Hepatocyte (in vitro differentiated cells): ENCODE measurements at places on chromosomes 1 and 21. TPM values are rescaled to one million over a fixed set of nuclear protein-coding genes. Genes with fewer than 3 reads are reported as not detected.

DNA sequence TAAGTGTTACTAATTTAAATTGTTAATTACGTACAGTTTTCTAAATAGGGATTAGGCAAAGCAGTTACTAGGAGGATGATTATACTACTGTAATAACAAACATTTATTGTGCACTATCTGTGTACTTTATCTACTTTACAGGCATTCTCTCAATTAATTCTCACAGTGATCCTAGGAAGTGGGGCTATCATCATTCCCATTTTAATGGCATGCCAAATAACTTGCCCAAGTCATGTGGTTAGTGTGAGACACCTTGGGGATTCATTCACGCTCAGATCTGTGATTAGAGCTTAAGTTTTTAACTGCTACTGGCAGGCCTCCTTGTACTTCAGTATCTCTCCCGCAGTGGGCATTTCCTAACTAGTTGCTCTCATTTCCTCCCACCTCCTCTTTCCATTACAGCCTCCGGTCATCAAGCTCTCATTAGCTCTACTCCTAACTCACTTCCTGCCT is 11.5 kb downstream of the PHLDA3 start:
- no peak for DNase-seq

GRCh38 chr1:87953121-87953520 is 624.4 kb downstream of the LMO4 start:
- DNase-seq = no peak

DNA sequence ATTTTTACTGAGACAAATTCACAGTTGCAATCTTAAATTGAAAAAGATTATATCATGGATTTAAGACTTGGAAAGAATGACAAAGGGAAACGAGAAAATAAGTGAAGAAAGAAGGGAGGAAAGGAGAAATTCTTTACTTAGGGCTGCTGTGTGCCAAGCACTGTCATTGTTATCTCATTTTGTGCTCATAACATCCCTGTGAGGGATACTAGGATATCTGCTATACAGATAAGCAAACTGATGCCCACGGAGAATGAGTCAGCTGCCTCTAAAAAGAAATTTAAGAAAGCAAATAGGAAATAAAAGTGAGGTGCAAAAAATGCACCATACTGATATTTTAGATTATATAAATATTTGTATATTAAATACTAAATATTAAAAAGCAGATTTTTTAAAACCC is 183.6 kb upstream of the NR5A2 start:
- no peak for DNase-seq

DNA sequence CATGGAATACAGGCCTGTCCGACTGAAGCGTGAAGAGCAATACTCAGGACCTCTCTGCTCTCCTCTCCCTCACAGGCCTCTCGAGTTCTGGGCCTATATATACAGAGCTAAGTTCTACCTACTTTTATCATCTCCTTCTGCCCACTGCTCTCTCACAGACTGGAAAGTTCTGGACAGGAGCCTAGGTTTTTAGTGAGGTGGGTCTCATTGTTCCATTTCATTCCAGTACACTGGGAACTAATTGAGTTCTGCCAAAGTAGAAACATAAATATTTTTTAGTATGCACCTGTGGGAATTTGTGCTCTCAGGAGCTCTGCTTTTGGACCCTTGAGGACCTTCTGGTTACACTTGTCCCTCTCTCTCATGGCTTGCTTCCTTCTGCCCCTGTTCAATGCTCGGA is at the start of gene TEDDM1:
TEDDM1 (minus strand) TSS at position 101 of the 400 bp plus-strand sequence. CDS start 182 bp downstream, outside the sequence.
- DNase-seq = no peak

GRCh38 chr1:38093569-38094520 is 47.3 kb upstream of the POU3F1 start:
- DNase-seq = no peak

DNA sequence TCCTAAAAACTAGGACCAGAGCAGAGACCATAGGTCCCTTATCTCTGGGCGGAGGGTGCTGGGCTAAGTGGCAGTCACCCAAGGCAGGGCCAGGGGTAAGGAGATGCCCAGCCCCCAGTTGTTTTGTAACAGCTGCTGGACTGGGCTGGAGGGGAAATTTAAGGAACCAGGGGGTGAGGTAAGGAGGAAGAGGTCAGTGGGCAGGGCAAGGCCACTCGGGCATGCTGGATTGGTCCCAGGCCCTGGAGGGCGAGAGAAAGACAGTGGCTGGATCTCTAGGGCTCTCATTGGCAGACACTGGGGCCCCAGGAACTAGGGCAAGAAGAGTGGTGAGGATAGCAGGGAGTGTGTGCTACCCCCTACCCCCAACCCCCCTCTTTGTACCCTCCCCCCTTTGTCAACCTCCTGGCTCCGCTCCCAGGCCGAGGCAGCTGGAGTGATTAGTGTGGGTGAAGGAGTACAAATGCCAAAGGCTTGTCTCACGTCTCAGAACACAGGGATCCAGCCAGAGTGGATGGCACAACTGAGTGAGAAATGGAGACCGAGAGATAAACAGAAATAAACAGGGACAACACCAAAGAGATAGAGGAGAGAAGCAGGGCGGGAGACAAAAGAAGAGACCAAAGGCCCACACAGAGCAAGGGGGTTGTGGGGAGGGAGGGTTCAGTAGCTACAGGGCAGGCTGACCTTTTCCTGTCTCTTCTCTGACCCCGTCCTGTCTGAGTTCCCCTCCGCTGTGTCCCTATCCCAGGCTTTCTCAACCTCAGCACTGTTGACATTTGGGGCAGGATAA is 20.5 kb upstream of the THRAP3 start:
- DNase-seq = peak; percentile 62

GRCh38 chr1:211135342-211135950 is 1.5 kb upstream of the KCNH1 start:
- peak; percentile 68 for DNase-seq

DNA sequence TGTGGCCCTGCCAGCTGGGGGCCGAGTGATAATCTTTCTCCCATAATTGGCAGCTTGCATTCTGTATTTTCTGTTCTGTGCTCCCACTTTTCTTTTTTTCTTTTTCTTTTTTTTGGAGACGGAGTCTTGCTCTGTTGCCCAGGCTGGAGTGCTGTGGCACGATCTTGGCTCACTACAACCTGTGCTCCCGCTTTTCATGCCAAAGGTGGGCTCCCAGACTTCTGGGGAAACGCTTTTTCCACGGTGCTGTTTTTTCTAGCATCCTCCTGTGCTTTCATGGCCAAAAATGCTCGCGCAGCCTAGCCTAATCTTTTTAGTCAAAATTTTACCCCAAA is 585 bp upstream of the AHCTF1 start:
- DNase-seq = no peak

DNA sequence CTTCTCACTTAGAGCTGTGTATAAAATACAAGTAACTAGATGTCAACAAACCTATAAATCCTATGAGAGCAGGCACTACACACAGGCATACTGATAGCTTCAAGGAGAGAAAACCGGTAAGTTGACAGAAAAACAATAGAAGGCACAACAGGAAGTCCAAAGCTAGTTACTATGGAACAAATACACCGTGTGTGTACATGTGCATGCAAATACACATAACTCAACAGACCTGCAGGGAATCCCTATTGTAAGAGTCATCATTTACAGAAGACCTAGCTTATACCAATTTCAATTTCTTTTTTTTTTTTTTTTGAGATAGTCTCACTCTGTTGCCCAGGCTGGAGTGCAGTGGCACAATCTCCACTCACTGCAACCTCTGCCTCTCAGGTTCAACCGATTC is 26.3 kb downstream of the JAK1 start:
- no peak for DNase-seq

DNA sequence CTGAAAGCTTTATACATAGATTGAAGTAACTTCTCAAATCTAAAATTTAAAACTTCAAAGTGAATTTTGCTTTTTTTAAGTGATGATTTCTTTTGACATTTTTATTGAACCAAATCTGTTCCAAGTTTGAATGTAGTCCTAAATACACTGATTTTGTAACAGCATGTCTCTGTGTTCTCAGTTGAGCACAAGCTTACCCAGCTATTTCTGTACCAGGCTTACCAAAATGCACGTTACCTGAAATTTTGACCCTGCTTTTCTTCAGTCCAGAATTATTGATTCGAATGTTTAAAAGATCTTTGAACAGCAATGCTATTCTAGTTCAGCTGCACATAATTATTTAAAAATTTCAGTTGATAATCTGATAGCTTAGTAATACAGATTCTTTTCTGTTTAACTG is 25.6 kb downstream of the AGO4 start:
- no peak for DNase-seq

DNA sequence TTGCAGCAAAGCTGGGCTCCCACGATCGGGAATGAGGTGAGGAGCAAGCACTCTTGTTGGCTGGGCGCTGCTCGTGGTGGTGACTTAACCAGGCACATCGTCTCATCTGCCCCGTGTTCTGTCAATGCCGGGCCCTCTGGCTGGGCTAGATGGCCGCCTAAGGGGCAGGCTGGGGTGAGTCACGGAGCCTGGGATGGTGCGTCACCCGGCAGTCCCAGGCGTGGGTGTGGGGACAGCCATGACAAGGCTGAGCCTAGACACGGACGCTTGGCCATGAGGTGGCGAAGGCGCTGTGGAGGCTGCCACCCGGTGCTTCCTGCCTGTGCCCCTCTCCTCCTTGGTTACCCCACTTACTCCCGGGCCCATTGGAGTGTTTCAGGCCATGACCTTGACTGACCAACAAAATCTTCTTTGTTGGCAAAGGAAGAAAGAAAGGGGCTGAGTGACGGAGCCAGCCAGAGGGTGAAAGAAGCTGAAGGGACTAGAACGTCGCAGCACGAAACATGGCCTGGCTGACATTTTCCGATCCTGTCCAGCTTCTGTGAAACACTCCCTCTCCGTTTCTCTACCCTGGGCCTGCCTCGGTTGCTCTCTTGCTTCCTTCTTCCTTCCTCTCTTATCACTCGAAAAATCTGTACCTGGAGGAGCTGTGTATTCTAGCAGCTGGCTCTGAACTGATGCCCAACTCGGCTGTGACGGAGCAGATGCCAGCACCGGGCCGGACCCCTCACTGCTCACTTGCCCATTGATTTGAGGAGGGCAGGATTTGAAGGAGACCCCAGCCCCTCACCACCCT is 596 bp downstream of the CD247 start:
- no peak for DNase-seq

- DNase-seq = no peak
Measured at GRCh38 chr1:156475568-156476500, 24.7 kb downstream of the MEF2D start.

DNA sequence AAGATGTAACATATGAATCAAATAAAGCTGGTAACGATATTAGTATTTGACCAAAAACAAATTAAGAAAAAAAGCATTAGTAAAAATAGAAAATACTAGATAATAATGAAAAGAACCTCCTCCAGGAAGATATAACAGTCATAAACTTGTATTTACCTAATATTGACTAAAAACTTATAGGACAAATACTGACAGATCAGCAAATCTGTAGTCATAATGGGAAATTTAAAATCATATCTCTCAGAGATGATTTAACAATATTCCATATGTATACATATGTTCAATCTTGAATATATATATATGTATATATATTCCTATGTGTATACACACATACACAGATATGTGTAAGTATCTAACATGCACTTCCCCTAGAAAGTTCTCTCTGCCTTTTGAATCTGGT is 52.0 kb upstream of the FGGY start:
- no peak for DNase-seq

- DNase-seq = no peak
Measured at GRCh38 chr1:190049314-190049713, 428.4 kb downstream of the BRINP3 start.

DNA sequence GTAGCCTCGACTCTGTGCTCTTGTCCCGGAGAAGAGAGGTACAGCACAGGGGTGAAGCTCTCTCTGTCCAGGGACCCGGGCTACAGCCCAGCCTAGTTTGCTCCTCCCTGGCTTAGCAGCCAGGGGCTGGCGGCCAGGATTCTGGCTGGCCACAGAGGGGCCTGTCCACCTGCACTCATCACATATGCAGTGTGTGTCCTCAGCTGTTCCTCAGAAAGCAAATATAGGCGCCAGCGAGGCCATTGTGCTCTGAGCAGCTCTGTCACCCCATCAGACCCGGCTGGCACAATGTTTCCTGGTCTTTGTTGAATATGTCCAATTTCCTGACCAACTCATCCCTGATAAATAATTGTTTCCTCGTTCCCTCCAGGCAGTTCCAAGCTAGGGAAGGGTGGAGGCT is 28.5 kb downstream of the KCND3 start:
- no peak for DNase-seq

DNA sequence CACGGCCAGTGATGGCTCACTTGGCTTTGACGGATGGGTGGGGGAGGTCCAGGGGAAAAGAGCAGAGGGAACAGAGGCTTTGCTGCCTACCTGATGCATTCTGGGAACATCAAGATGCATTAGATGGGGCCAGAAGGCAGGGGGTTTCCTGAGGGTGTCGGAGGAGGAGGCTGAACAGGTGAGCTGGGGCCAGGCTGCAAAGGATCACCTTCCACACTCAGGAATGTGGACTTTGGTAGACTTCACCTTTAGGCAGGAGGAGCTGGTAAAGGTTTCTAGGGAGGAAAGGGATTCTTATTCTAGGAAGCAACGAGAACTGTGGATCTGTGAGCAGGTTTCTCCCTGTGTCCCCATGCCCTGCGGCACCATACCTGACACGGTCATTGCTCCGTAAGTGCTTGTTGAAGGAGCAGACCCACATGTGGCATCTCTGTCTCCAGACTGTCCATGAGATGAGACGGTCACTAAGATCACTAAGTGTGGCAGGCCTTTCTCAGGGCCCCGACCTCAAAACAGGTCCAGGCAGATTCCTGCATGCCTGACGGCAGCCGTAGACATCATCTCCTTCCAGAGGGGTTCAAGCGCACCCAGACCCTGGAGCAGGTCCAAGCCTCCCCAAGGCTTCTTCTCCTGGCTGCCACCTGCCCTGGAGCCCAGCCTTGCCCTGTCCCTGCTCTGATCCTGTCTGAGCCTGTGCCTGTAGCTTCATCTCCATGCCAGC is 89.1 kb upstream of the SLC25A33 start:
- DNase-seq = no peak

DNA sequence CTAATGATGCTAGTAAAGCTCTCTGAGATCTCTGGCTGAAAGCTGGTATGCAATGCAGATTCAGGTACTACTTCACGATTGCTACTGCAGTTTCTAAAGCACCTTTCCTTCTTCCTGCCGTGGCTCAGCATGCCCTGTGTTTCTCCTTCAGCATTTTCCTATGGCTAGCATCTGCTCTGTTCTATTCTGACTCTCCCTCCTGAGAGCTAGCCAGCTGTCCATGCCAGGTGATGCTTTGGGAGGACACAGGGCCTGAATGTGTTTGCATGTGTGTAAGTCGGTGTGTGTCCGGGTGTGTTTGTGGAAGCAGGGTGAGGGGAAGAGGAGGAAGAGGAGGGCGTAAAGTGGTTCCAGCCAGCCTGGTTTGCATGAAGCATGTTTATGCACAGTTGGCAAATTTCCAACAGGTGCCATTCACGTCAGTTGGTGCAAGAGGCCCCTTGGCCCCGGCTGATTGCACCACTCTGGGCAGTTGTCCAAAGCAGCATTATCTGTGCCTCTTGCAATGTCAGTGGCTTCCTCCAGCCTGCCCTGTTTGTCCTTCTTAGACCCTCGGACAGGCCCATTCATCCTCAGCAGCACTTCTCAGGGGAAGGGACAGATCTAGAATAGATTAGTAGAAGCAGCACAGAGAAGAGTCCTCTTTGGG is 433.3 kb downstream of the DISC1 start:
- DNase-seq = peak; percentile 20

- no peak for DNase-seq
Measured at GRCh38 chr1:45622524-45623394, 1.1 kb downstream of the CCDC17 start.

LCA5L gene
- total RNA-seq = 0.37 and 0.72 TPM in 2 replicates

UBE2U gene
- not detected in 2 replicates for total RNA-seq

SELENBP1 gene
- 49.1 and 63.9 TPM in 2 replicates for total RNA-seq

FUCA1 gene
- total RNA-seq = 59.0 and 69.4 TPM in 2 replicates

EXTL2 gene
- total RNA-seq = 28.6 and 30.9 TPM in 2 replicates

TCP10L gene
- total RNA-seq = 0.40 TPM in 1 of 2 replicates, not detected in the other

FAAP20 gene
- total RNA-seq = 24.9 and 36.6 TPM in 2 replicates

MPC2 gene
- 137 and 170 TPM in 2 replicates for total RNA-seq

PGM1 gene
- total RNA-seq = 76.1 and 88.9 TPM in 2 replicates

KRTAP12-2 gene
- not detected in 2 replicates for total RNA-seq

TLR5 gene
- total RNA-seq = 0.88 and 1.9 TPM in 2 replicates

GLMP gene
- total RNA-seq = 158 and 186 TPM in 2 replicates

BEND5 gene
- total RNA-seq = 7.5 and 9.6 TPM in 2 replicates
